ENCODE measurements at places on chromosomes 7 and 10.

GRCh38 chr7:143487061-143487460, 9.4 kb downstream of the TAS2R41 start:
- no peaks in the 10 kb centered on the region for H3K36me3 ChIP-seq
- H3K4me1 ChIP-seq = no peaks in the 10 kb centered on the region
- no peaks in the 10 kb centered on the region for H3K27me3 ChIP-seq
- no peak overlapping the region for H3K4me3 ChIP-seq
- H3K27ac ChIP-seq = no peak overlapping the region
- DNase-seq = no peak

- H3K4me3 ChIP-seq = no peak overlapping the region
- no peaks in the 10 kb centered on the region for H3K4me1 ChIP-seq
- H3K27me3 ChIP-seq = no peaks in the 10 kb centered on the region
- no peaks in the 10 kb centered on the region for H3K36me3 ChIP-seq
Observed at GRCh38 chr10:11825796-11826414, 2.7 kb downstream of the PROSER2 start.

- no peak overlapping the region for H3K4me3 ChIP-seq
- H3K36me3 ChIP-seq = no peaks in the 10 kb centered on the region
- H3K4me1 ChIP-seq = no peaks in the 10 kb centered on the region
- no peak for DNase-seq
Observed at GRCh38 chr10:88162852-88163251, 299.4 kb downstream of the PTEN start.

DNA sequence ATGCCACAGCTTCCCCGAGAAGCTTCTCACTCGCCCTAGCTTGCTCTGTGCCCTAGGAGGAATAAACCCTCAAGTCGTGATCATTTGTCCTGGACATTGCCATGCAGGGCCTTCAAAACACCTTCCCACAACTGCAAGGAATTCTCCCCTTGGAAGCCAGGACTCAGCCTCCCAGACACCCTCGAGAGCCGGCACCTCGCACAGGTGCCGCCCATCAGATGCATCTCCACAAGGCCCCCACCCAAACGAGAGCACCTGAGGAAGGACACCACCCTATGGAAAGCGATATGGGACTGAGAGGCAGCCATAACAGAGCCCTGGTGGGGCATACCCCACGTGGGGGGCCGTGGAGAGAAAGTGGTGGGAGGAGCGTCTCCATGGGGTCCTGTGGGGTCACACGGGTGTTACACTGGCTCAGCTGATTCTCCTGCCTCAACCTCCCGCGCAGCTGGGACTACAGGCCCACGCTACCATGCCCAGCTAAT, 77.6 kb upstream of the FOXK1 start:
- no peaks in the 10 kb centered on the region for H3K27me3 ChIP-seq
- no peak overlapping the region for H3K4me3 ChIP-seq
- no peak for DNase-seq
- no peaks in the 10 kb centered on the region for H3K4me1 ChIP-seq
- no peaks in the 10 kb centered on the region for H3K36me3 ChIP-seq

DNA sequence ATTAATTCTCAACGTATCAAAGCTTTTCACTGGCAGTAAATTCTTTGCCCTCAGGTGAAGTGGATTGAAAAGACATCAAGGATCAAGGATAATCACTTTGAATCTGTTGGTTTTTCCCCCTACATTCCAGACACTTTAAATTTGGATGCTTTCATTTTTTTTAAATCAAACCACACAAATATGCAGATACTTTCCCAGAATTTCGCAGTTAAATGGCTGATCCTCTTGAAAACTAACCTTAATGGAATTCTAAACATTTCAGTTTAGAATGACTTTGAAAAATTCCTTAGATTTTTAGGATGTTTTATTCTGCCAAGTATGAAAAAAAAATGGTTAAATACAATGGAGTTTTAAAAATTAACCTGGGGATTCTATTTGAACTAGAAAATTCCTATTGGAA, 325.9 kb downstream of the GFRA1 start:
- H3K27me3 ChIP-seq = no peaks in the 10 kb centered on the region
- no peak overlapping the region for H3K27ac ChIP-seq
- no peak overlapping the region for H3K4me3 ChIP-seq
- no peaks in the 10 kb centered on the region for H3K4me1 ChIP-seq
- no peak for DNase-seq

- no peaks in the 10 kb centered on the region for H3K36me3 ChIP-seq
- no peak for DNase-seq
- no peaks in the 10 kb centered on the region for H3K4me1 ChIP-seq
- no peak overlapping the region for H3K27ac ChIP-seq
Observed at GRCh38 chr10:102140218-102140617, 7.4 kb downstream of the PPRC1 start.

- no peaks in the 10 kb centered on the region for H3K36me3 ChIP-seq
- no peak overlapping the region for H3K27ac ChIP-seq
- no peaks in the 10 kb centered on the region for H3K4me1 ChIP-seq
- no peak for DNase-seq
- H3K27me3 ChIP-seq = no peaks in the 10 kb centered on the region
Observed at GRCh38 chr10:128751284-128751683, 625.1 kb upstream of the MKI67 start.

- DNase-seq = no peak
- H3K4me1 ChIP-seq = no peaks in the 10 kb centered on the region
- no peak overlapping the region for H3K4me3 ChIP-seq
Observed at GRCh38 chr7:55448526-55448925, 83.4 kb downstream of the LANCL2 start.

DNA sequence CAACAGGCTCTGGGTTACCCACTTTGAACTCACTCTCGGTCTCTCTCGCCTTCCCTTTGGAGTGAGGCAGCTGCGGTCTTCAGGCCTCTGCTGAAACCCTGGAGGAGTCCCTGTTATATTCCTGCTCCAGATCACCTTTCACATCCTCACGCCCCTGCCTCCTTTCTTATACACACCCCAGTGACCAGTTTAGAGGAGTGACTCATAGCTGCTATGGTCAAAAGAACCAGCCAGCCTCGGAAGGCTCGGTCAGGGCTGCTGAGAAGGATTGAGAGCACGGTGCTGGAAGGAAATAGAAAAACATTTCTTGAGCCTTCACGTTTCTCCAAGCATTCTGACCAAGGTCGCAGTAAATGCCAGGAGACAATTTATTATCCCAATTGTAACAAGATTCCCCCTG, 28.3 kb upstream of the SVOPL start:
- no peaks in the 10 kb centered on the region for H3K4me1 ChIP-seq
- no peak for DNase-seq
- H3K36me3 ChIP-seq = no peaks in the 10 kb centered on the region
- no peaks in the 10 kb centered on the region for H3K27me3 ChIP-seq
- H3K4me3 ChIP-seq = no peak overlapping the region

- no peak overlapping the region for H3K4me3 ChIP-seq
- H3K36me3 ChIP-seq = no peaks in the 10 kb centered on the region
- H3K27ac ChIP-seq = no peak overlapping the region
- no peaks in the 10 kb centered on the region for H3K4me1 ChIP-seq
Observed at GRCh38 chr10:72061491-72061890, 26.9 kb downstream of the SPOCK2 start.

DNA sequence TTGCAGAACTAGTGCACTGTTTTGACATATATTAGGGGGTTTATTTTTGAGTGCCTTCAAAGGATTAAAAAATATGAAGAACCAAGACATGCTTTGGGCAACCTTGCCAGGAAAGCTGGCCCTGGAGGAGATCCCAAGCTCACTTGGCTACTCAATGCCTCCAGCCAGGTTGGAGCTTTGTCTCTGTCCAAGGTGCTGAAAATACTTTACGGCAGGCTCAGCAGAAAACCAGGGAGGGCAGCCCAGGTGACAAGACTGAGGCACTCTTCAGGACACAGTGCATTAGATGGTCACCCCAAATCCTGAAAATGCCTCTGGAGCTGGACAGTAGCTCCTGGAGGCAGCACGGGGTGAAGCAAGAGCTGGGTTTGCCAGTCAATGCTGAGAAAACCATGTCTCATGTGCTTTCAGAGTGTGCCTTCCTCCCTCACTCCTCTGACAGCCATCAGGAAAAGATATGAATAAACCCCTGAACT, 5.8 kb upstream of the KCNH2 start:
- no peak for DNase-seq
- H3K27ac ChIP-seq = no peak overlapping the region
- no peaks in the 10 kb centered on the region for H3K4me1 ChIP-seq
- no peaks in the 10 kb centered on the region for H3K36me3 ChIP-seq

DNA sequence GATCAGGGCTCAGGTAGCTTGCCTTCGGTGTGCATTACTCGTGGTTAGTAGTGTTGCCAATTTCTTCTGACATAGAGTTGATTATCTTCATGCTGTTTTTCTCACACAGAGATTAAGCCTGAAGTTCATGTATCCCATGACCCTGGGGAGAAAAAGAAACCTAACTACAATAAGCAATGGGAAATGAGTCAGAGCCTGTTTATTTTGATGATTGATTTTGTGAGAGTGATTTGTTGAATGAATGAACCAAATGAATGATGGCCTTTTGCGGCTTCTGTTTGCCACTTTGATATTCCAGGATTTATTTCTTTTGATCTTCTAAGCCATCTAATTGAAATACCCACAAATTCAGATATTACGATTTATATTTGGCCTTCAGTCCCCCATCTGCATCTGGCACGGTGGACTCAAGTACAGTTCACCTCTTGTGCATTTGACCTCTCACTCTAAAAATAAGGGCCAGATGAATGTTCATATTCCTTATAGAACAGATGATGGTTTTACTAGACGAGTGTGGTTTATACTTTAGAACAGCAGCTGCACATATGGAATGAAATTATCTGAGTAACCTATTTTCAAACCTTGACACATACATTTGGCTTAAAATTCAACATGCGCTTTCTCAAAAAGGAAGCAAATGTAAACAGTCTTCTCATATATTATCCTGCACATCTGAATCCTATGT, 110.7 kb downstream of the PLCE1 start:
- no peaks in the 10 kb centered on the region for H3K4me1 ChIP-seq
- no peak for DNase-seq
- no peak overlapping the region for H3K27ac ChIP-seq

DNA sequence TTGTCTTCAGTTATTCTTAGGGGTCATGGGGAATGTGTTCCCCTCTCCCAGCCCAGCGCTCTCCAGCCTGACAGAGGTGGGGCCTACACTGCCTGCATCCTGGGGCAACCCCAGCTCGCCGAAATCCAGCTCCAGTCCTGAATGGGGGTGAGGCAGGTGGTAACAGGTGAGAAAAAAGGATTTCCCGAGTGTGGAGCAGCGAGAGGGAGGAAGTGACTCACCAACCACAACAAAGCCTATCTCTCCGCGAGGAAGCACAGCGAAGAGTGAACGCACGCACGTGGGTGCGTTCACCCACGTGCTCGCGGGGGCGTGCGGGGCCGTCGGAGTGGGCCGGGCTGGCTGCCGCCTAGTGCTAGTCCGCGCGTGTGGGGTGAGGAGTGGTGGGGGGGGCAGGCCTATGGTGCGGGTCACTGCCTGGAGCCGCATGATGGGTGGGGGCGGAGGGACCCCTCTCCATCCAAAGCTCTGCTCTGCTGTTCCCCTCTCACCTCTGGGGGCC, 855 bp upstream of the PALD1 start:
- no peak for DNase-seq
- H3K36me3 ChIP-seq = no peaks in the 10 kb centered on the region
- H3K27me3 ChIP-seq = no peaks in the 10 kb centered on the region
- no peaks in the 10 kb centered on the region for H3K4me1 ChIP-seq

DNA sequence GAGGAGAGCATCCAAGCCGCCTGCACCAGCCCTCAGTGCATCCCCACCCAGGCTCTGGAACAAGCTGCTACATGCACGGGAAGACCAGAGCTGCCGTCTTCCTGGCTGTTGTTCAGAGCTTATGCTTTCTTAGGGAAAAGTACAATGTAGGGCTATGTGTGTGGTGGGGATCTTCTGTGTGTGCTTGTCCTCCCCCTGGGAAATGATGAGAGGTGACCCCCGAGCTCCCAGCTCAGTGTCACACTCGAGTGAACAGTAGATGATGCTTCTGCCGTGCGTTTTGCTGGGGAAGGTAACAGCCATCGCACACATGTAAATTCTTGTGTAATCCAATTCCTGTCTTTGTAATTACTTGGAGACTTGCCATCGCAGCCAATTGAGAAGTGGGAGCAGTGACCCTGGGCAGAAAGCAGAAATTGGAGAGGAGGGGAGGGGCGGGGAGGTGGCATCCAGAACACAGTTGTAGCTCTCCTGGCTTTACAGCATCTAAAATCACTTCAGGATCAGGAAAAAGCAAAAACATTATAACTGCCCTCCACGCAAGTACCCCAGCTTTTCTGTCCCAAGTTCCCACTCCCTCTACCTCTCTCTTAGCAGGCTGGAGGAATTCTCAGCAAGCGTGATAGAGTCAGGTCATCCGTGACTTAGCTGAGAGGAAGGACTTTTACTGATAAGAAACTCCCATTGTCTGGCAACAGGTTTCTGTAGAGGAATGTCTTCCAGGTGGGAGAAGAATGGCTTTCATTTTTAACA, 149.6 kb downstream of the TCF7L2 start:
- H3K27me3 ChIP-seq = no peaks in the 10 kb centered on the region
- no peaks in the 10 kb centered on the region for H3K36me3 ChIP-seq
- DNase-seq = peak; percentile 41
- H3K4me3 ChIP-seq = no peak overlapping the region
- no peaks in the 10 kb centered on the region for H3K4me1 ChIP-seq

GRCh38 chr10:8640878-8641277, 586.4 kb downstream of the GATA3 start:
- DNase-seq = no peak
- H3K27me3 ChIP-seq = no peaks in the 10 kb centered on the region
- H3K4me3 ChIP-seq = no peak overlapping the region
- H3K27ac ChIP-seq = no peak overlapping the region

- DNase-seq = no peak
- no peak overlapping the region for H3K4me3 ChIP-seq
- H3K27me3 ChIP-seq = peaks cover 5% of the 10 kb centered on the region
- H3K4me1 ChIP-seq = no peaks in the 10 kb centered on the region
- H3K36me3 ChIP-seq = no peaks in the 10 kb centered on the region
Observed at GRCh38 chr7:44180631-44181030, 8.6 kb downstream of the GCK start.

DNA sequence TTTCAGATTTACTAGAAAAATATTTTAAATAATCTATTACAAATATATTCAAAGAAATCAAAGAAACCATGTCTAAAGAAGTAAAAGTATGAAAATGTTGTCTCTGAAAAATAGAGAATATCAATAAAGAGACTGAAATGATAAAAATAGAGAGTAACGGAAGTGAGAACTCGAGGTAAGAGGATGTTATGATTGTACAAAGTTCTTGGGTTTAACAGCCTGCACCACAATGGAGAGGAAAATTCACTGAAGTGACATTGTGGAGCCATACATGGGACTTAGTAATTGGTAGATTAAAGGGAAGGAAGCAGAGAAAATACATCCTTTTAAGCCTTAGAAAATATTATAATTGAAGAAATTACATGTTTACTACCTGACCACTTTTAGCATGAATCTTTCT, 77.9 kb downstream of the THSD7A start:
- DNase-seq = no peak
- no peak overlapping the region for H3K4me3 ChIP-seq
- H3K4me1 ChIP-seq = no peaks in the 10 kb centered on the region

DNA sequence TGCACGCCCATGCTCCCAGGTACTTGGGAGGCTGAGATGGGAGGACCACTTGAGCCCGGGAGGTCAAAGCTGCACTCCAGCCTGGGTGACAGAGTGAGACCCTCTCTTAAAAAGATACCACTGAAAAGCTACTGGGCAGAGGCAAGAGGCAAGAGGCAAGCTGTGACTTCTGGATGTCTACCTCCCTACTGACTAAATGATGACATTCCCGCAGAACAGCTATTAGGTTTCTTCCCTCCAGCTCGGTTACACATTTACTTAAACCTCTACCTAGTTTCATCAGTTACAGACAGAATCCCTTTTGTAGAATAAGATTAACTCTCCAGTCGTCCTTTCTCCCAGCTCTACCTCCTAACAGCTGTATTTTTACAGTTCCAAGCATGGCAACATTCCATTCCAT, 21.2 kb downstream of the RHEB start:
- H3K36me3 ChIP-seq = no peaks in the 10 kb centered on the region
- no peak for DNase-seq
- H3K4me1 ChIP-seq = no peaks in the 10 kb centered on the region
- no peak overlapping the region for H3K4me3 ChIP-seq
- no peak overlapping the region for H3K27ac ChIP-seq

All from prostate gland (tissue), 2 donors.